ENCODE measurements at places on chromosomes 11 and 22.

DNA sequence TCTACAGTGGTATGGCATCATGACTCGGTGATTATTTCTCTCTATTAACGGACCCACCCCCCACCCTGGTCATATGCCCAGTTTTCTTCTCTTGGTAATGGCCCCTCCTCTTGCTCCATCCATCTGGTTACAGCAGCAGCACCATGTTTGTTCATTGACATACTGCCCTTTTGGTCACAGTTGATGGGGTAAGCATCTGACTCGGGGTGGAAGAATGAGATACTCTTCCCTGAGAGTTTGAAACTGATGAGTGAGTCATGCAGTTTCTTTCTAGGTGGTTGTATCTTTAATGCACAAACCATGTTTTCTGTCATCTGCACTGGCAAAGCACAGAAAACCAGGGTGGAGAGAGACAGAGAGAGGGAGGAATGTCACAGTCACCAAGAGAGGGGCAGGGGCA, 126.0 kb downstream of the SYN3 start:
- no peak for DNase-seq

GRCh38 chr11:128763224-128763623, 69.4 kb downstream of the FLI1 start:
- DNase-seq, result no peak

DNA sequence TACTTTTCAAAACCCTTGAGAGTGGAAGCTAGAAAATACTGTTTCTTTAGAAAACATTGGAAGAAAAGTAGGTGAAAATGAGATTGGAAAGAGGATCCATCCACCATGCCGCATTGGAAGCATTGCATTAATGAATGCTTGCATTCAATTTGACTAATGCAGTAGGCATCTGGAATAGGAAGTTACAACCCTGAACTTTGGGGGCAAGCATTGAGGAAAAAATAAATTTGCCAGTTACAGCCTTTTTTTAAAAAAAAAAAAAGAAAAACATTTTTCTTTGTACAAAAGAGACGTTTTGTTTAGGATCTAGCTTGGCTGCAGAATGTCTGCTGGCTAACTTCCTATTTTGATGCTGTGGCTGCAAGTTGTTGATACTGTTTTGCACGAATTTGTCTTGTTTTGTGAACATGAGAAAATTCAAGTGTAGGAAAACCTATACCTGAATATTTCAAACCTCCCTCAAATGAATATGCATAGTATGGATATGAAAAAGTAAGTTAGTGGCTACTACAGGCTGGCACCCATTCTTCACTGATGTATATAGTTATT, 28.1 kb downstream of the RTN3 start:
- DNase-seq, result no peak

DNA sequence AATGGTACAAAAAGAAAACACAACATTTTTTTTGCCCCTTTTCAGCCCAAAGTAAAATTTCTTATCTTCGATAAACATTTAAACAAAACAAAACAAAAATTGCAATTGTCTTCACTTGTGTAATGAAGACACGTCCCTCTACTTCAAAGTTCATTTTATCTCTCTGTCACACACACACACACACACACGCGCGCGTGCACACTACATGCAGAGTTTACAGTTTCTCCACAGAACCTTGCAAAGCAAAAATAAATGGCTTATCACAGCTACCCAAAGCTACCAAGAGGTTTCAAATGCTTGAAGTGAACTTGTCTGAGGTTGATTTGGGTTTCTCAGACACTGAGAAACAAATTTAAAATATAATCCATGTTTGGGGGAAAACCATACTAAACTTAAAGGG, 72.3 kb downstream of the ETS1 start:
- no peak for DNase-seq

- no peak for DNase-seq
Observed at GRCh38 chr22:43867839-43868635, 5.7 kb upstream of the SULT4A1 start.

GRCh38 chr11:85769771-85770170, 41.2 kb downstream of the SYTL2 start:
- no peak for DNase-seq
